Peyer's patch (tissue), 4 donors: ENCODE measurements at places on chromosomes 12 and 14.
A peak's percentile ranks its signal among the peaks of the same experiment; 100 is the strongest.

- H3K4me1 ChIP-seq: no peaks in the 10 kb centered on the region
- no peak for DNase-seq
- H3K4me3 ChIP-seq: no peak overlapping the region
- H3K36me3 ChIP-seq: no peaks in the 10 kb centered on the region
- H3K27ac ChIP-seq: no peak overlapping the region
Measured at GRCh38 chr12:78406828-78407227, 457.7 kb upstream of the SYT1 start.

DNA sequence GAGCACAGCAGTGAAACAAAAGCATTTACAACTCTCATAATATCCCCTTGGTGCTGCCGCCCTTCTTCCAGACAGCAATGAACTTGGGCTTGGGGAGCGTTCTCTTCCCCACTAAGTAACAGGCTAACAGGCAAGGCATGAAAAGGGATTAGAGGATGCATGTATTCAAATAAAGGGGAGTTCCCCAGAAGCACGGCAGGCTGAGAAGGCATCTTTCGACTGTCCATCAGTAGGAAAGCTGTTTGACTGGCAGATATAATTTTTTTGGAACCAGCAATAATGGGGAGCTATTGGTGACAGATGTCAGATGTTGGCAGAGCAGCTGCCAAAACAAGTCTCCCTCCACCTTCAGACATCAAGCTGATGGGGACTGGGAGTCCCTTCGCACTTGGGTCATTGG, 9.2 kb upstream of the TIGAR start:
- no peak for DNase-seq
- H3K36me3 ChIP-seq: no peaks in the 10 kb centered on the region
- no peak overlapping the region for H3K4me3 ChIP-seq

- DNase-seq: no peak
- no peaks in the 10 kb centered on the region for H3K4me1 ChIP-seq
- H3K27me3 ChIP-seq: no peaks in the 10 kb centered on the region
- H3K4me3 ChIP-seq: no peak overlapping the region
- no peak overlapping the region for H3K27ac ChIP-seq
Measured at GRCh38 chr12:39365364-39366001, 77.4 kb downstream of the KIF21A start.

- H3K4me1 ChIP-seq: no peaks in the 10 kb centered on the region
- no peaks in the 10 kb centered on the region for H3K27me3 ChIP-seq
- no peaks in the 10 kb centered on the region for H3K36me3 ChIP-seq
- no peak overlapping the region for H3K27ac ChIP-seq
Measured at GRCh38 chr12:88307961-88308360, 165.9 kb downstream of the TMTC3 start.

DNA sequence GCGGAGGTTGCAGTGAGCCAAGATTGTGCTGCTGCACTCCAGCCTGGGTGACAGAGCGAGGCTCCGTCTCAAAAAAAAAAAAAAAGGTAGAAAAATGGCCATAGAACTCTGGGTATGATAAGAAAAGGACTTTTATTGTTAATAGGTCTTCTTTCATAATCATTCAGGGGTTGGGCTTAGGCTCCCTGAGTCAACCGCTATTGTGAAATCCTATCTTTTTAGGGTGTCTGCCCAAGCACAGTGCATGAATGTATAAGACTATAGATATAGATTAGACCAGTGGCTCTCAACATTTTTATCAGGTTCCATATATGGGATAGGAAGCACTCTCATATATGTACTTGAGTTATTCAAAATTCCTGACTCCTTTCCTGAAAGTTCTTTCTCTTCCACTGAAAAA, 48.7 kb upstream of the USP15 start:
- no peak for DNase-seq
- no peak overlapping the region for H3K4me3 ChIP-seq
- no peak overlapping the region for H3K27ac ChIP-seq
- H3K36me3 ChIP-seq: no peaks in the 10 kb centered on the region
- H3K4me1 ChIP-seq: no peaks in the 10 kb centered on the region

DNA sequence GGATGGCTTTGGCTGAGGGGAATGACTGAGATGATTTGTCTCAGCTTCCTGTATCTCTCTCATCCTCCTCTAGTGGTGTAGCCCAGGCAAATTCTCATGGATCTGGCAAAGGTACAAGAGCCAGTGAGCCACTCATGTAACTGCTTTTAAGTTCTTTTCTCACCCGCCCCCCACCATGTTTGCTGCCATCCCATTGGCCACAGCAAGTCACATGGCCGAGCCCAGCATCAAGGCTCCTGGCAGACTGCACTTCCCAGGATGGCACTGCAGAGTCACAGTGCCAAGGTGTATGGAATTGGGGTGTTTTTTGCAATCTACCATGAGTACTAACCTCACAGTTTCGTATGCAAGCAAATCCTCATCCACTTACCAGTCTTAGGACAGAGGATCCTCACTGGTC, 50.9 kb downstream of the CHST11 start:
- DNase-seq: no peak
- H3K36me3 ChIP-seq: no peaks in the 10 kb centered on the region
- H3K27ac ChIP-seq: no peak overlapping the region
- peaks cover 7% of the 10 kb centered on the region for H3K4me1 ChIP-seq

GRCh38 chr14:98008381-98009113, 1211.4 kb downstream of the VRK1 start:
- no peak for DNase-seq
- no peaks in the 10 kb centered on the region for H3K4me1 ChIP-seq
- no peak overlapping the region for H3K4me3 ChIP-seq
- no peaks in the 10 kb centered on the region for H3K27me3 ChIP-seq
- no peak overlapping the region for H3K27ac ChIP-seq

DNA sequence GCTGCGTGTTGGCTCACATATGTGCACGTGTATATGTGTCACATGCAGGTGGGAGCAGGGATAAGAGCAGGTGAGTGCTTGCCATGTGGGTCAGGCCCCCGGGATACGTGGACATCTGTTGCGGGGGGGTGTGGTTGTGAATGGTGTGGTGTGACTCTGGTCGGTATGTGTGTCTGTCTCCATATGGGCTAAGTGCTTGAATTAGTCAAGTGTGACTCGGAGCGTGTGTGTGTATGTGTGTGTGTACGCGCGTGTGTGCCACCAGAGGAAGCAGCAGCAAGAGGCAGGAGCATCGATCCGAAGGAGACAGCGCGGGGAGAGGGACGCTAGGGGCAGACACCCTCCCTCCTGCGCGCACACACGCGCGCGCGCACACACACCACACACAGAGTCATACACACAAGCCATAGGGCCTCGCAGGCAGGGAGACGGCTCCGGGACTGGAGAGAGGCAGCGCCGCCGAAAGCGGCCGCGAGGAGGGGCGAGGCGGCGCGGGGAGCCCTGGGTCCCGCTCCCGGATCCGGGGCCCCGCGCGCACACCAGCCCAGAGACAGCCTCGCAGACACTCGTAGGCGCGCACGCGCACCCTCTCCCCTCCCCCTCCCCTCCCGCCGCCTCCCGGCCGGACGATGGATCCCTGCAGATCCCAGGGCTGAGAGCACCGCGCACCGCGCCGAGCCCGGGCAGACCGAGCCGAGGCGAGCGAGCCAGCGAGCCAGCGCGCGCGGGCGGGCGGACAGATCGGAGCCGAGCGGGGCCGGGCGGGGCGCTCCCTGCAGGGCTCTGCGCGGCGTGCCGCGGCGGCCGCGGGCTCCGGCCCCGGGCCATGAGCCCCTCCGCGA, at the start of gene ASIC1:
Gene ASIC1 (plus strand): TSS at position 597 of the 842 bp plus-strand sequence. CDS start 1,171 bp downstream, outside the sequence.
- peak within 1 kb of the TSS; percentile 73 for H3K4me3 ChIP-seq
- no peak within 1 kb of the TSS for H3K27ac ChIP-seq
- H3K4me1 ChIP-seq: no peaks in the 10 kb centered on the region
- DNase-seq: peak; percentile 75
- no peaks in the 10 kb centered on the region for H3K36me3 ChIP-seq

DNA sequence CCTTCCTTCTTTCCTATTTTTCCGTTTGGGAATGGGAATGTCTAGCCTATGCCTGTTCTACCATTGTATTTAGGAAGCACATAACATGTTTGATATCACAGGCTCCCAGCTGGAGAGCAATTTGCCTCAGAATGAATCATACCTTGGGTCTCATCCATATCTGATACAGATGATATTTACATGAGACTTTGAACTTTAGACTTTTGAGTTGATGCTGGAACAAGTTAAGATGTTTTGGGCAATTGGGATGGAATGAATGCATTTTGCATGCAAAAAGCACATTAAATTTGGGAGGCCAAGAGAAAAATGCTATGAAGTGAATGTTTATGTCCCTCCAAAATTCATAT, 61.9 kb upstream of the BEGAIN start:
- no peaks in the 10 kb centered on the region for H3K27me3 ChIP-seq
- no peaks in the 10 kb centered on the region for H3K4me1 ChIP-seq
- no peak overlapping the region for H3K4me3 ChIP-seq
- H3K27ac ChIP-seq: peak overlapping the region; percentile 85
- no peaks in the 10 kb centered on the region for H3K36me3 ChIP-seq

GRCh38 chr12:108316176-108317086, 22.7 kb downstream of the CMKLR1 start:
- H3K36me3 ChIP-seq: no peaks in the 10 kb centered on the region
- DNase-seq: no peak
- no peaks in the 10 kb centered on the region for H3K27me3 ChIP-seq
- H3K4me3 ChIP-seq: no peak overlapping the region
- H3K27ac ChIP-seq: peak overlapping the region; percentile 17

GRCh38 chr14:66104486-66104885, 381.7 kb upstream of the CCDC196 start:
- no peaks in the 10 kb centered on the region for H3K27me3 ChIP-seq
- DNase-seq: no peak
- no peaks in the 10 kb centered on the region for H3K36me3 ChIP-seq
- no peak overlapping the region for H3K4me3 ChIP-seq
- no peak overlapping the region for H3K27ac ChIP-seq

DNA sequence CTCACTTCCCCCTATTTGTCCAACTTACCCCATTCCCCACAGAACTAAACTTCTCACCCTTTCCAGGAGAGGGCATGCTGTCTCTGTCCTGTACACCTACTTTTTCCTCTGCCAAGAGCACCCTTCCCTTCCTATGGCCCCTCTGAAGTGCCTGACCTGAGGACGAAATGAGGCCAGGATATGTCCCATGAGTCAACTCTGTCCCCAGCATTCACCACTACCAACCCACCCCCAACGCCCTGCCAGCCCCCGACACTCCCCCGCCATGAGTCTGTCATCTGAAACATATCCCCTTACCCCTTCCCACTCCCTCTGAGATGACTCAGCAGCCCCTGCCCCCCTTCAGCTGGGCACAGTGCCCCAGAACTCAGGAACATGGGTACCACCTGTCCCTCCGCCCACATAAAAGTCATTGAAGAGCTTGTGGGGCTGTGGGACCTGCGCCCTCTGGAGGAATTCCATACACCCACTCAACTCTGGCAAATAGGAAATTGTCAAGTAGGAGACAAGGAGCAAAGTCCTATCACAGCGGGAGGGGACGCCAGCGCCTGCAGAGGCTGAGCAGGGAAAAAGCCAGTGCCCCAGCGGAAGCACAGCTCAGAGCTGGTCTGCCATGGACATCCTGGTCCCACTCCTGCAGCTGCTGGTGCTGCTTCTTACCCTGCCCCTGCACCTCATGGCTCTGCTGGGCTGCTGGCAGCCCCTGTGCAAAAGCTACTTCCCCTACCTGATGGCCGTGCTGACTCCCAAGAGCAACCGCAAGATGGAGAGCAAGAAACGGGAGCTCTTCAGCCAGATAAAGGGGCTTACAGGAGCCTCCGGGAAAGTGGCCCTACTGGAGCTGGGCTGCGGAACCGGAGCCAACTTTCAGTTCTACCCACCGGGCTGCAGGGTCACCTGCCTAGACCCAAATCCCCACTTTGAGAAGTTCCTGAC, 26.3 kb downstream of the ITGA7 start:
- no peaks in the 10 kb centered on the region for H3K27me3 ChIP-seq
- peak; percentile 85 for DNase-seq
- peak overlapping the region; percentile 5 for H3K27ac ChIP-seq
- H3K4me3 ChIP-seq: peak overlapping the region; percentile 35
- no peaks in the 10 kb centered on the region for H3K4me1 ChIP-seq

DNA sequence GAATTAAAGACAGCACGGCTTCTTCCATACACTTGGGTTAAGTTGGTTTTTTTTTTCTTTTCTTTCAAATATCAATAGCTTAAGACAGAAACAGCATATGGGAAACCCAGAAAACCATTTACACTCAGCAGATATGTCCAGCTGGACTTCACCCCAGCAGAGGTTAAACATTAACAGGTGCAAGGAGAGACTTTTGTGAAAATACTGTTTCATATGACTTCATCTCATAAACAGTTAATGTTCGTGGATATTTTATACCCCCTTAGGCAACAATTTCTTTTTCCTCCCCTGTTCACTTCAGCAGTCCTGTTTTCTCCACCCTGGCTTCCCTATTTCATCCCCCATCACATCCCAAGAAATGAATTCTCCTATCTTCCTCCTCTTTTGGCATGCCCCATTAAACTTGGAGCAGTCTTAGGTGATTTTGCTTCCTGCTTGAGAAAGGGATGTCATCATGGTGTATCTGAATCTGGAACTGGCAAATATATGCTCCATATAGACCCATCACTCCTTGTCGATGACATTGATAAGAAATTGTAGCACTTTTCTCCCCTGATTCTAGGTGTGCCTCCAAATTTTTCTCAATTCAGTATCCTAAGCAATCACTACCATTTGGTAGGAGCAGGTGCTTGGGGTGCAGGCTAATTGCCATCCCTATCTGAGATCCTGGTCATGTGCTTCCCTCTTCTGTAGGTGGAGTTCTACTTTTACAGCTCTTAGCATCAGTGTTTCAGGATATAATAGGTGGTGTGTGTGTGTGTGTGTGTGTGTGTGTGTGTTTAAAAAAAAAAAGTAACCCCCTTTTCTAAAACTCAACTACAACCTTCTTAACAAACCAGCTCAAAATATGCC, 67.9 kb downstream of the BMP4 start:
- no peaks in the 10 kb centered on the region for H3K36me3 ChIP-seq
- no peak for DNase-seq
- no peak overlapping the region for H3K4me3 ChIP-seq
- H3K27ac ChIP-seq: peak overlapping the region; percentile 68
- H3K27me3 ChIP-seq: no peaks in the 10 kb centered on the region

GRCh38 chr12:93804392-93805179, 127.4 kb downstream of the CRADD start:
- no peak for DNase-seq
- no peaks in the 10 kb centered on the region for H3K36me3 ChIP-seq
- no peak overlapping the region for H3K27ac ChIP-seq
- H3K27me3 ChIP-seq: no peaks in the 10 kb centered on the region
- no peak overlapping the region for H3K4me3 ChIP-seq

DNA sequence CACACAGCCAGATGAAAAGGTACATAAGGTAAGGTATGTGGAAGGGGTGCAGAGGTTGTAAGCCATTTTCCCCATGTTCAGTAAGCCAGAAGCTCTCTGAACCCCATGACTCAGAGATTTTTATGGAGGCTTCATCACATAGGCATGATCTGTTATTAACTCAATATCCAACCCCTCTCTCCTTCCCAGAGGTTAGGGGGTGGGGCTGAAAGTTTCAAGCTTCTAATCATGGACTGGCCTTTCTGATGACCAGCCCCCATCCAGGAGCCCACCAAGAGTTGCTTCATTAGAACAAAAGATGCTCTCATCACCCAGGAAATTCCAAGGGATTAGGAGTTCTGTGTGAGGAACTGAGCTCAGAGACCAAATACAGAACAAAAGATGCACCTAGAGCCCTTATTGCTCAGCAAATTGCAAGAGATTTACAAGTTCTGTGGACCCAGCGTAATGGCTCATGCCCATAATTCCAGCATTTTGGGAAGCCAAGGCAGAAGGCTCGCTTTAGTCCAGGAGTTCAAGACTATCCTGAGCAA, 103.2 kb upstream of the DAAM1 start:
- DNase-seq: no peak
- H3K4me1 ChIP-seq: no peaks in the 10 kb centered on the region
- no peaks in the 10 kb centered on the region for H3K36me3 ChIP-seq
- H3K27ac ChIP-seq: no peak overlapping the region
